ENCODE measurements at places on chromosomes 7 and 10.

DNA sequence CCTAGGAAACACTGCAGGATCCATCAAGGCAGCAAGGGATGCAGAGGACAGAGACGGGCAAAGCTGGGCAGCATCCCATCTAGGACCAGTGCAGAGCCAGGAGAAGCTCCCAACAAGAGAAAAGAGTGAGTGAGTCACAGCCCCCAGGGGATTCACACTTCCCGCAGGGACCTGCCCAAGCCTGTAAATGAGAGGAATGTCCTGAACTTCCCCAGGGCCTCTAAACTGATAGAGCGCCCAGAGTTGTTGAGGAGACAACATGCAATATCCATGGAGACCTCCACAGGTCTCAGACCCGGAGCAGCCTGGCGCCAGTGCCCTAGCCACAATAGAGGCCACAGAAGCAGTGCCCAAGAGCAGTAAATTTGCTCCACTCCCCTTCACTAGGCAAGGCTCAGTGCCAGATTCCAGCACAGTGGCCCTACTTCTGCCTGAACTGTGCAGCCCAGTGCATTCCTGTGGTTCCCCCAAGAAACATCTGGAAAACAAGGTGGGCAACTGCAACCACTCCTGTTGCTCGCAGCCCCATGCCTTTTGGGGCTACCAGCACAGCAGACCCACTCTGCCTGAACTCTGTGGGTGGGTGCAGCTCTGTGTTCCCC lies 567.5 kb downstream of the POM121L12 start:
- DNase-seq = no peak

GRCh38 chr7:141053626-141054025 lies 20.2 kb upstream of the TMEM178B start:
- DNase-seq = peak; percentile 53

- DNase-seq = no peak
Measured at GRCh38 chr10:89255793-89256192, 4.2 kb upstream of the LIPA start.

DNA sequence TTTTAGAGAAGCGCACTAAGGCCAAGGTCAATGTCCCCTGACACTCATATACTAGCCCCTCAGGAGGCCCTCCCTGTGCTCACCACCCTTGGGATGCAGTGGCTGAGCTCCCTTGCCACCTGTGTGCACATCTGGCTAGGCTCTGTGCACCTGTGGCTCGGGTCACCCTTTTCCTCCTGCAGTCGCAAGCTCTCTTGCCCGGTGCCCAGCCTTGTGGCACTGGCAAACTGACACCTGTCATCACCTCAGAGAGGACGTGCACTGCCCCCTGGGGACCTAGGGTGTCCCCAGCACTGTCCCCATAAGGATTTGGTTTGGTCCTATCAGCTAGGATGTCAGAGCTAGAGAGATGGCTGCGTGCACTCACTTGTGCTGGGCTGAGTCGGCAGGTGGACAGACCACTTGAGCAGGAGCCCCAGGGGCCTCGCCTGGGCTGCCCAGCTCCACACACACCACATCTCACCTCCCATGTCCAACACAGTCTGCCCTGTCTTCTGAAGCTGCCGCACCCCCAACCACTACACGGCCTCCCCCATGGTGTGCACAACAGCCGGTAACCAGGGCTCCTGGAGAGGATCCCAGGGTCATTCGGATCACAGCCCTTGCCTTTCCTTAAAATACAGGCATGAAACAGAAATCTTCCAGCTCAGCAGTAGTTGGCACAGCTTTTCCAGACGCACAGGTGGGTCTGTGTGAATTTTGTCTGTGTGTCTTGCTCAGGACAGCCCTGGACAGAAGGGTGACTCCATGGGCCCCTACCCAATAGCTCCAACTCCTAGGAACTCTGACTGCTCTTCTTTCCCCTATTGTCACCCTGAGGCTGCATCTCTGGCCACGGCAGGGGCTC lies 111.0 kb downstream of the GRID1 start:
- DNase-seq = no peak

GRCh38 chr10:13056456-13057077 lies 43.4 kb upstream of the OPTN start:
- no peak for DNase-seq

GRCh38 chr7:130486114-130486953 lies 5.6 kb upstream of the MEST start:
- DNase-seq = peak; percentile 38

DNA sequence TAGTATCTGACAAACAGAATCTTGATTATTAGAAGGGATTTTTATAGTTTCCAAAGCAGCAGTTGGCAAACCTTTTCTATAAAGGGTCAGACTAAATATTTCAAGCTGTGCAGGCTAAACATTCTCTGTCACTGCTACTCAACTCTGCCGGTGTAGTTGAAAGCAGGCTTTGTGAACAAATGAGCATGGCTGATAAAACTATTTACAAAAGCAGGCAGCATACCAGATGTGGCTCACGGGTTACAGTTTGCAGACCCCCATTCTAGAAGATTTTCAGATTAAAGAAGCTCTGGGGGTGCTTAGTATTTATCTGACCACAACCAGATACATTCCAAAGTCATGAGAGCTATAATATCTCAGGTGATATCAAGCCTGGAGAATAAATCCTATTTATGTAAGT lies 1017.5 kb downstream of the SORCS1 start:
- no peak for DNase-seq

DNA sequence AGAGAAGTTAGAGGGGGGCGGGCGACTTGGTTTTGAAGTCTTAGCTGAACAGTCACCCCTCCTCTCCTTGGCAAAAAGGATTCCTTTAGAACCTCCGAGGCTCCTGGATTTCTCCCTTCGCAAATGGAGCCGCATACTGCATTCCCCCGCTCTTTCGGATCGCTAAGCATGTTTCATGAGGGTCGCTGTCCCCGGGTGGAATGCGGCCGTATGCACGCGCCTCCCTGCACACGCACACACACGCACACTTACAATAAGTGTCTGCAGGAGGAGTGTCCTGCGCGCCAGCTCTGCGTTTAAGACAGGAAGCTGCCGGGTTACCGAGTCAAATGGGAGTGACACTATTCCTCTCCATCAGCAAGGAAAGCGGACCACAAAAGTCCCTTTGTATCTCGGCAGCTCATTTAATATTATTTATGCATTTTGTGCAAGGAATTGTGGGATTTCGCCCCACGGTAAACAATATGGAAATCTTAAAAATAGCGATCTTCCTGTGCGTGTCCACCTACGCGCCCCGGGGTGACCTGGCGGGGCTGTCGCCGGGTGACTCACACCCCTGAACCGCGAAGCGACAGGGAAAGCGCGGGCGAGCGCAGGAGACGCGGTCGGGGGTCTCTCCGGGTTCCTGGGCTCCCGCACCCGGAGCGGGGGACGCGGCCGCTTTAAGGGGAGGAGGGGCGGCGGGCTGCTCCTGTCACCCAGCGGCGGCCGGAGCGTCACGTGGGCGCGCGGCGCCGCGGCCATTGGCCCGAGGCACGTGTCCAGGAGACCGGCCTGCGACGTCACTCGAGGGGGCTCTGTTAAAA lies 988 bp upstream of the EN2 start:
- peak; percentile 23 for DNase-seq

GRCh38 chr10:19707376-19707775 lies 108.9 kb upstream of the PLXDC2 start:
- no peak for DNase-seq

DNA sequence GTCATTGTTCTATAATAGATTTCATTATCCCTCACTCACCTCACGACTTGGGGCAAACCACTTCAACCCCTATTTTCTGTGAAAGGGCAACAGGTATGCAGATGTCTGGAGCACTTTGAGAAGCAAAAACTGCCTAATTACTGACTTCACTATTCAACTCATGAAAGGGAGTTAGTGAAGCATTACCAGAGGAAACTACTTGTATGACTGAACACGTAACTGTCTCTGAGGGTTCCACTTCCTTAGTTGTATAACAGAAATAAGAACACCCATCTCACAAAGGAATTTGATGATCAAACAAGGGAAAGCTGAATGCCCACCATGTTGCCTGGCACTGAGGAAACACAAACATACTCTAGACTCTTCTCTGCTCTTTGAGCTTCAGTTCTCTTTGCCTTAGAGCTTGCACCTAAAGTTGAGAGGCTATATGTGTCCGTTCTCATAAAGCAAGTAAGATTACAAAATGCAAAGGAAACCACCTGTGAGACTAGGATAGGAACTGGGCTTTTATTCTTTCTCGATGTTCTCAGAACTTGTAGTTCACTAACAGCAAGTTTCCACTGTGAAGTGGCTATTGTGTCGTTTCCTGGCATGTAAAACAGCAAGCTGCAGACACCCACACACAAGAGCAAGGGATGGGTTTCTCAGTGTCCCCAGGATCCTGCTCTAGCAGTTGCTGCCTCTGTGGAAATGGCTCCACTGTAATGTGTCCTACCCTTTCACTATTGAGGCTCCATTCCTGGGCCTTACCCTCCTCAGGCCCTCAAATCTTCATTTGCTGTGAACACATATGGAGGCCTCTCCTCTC lies 2.6 kb downstream of the TMEM243 start:
- peak; percentile 69 for DNase-seq

DNA sequence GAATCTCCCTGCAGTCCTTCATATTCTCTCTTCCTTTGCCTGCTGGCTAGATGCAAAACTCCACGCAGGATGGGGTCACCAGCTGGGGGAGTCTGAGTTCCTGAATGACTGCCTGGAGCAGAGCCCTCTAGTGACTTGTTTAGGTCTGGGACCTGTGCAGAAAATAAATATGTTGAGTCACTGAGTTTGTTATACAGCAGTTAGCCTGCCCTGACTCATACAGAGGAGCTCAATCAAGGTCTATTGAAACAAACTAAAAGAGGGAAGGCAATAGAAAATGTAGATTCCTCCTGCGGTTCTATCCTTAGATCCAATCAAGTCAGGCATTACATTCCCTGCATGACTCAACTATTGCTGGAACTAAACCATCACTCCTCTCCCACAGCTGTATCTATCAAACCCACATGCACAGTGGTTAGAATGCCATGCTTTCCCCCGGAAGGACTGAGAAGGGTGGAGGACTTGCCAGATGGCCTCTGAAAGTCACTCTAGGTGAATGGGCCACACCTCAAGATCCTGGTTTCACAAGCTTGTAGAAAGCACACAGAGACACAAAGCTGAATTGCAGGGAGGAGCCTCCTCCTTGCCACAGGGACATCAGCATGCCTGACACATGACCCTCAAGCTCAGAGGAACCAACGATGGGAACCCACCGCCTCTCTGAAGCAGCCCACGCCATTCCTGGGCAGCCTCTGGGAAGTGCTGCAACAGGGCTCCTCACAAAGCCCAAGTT lies 73.9 kb downstream of the SH3PXD2A start:
- DNase-seq = no peak
